ENCODE measurements at places on chromosomes 3 and 15. TPM values are rescaled to one million over a fixed set of nuclear protein-coding genes. Genes with fewer than 3 reads are reported as not detected.

WDR93 gene
- total RNA-seq = 0.13 TPM

PLCH1 gene
- total RNA-seq = 1.1 TPM

STAB1 gene
- total RNA-seq = 0.07 TPM

SAXO2 gene
- 2.2 TPM for total RNA-seq

TLE3 gene
- total RNA-seq = 34.4 TPM

GOLGA6L4 gene
- 1.2 TPM for total RNA-seq

NRROS gene
- not detected for total RNA-seq

RHOA gene
- total RNA-seq = 440 TPM

GAP43 gene
- total RNA-seq = 0.15 TPM

DUOXA1 gene
- 0.08 TPM for total RNA-seq

CYP19A1 gene
- total RNA-seq = 0.22 TPM

ACP3 gene
- 0.10 TPM for total RNA-seq

All from A549 treated with Hydrocortisone at 1 μM for 4 hours (cell line).